ENCODE measurements at places on chromosomes 1 and 21.

- DNase-seq = no peak
Measured at GRCh38 chr1:231776010-231776756, 149.6 kb downstream of the DISC1 start.

GRCh38 chr21:32131164-32131563 lies 147.7 kb downstream of the MIS18A start:
- DNase-seq = no peak

GRCh38 chr1:36942148-36942547 lies 92.2 kb downstream of the GRIK3 start:
- DNase-seq = no peak

GRCh38 chr1:244046907-244047611 lies 4.0 kb upstream of the ZBTB18 start:
- no peak for DNase-seq

GRCh38 chr1:54335011-54335754 lies 71.0 kb downstream of the SSBP3 start:
- no peak for DNase-seq

GRCh38 chr1:186089940-186090339 lies 285.1 kb downstream of the TPR start:
- no peak for DNase-seq

DNA sequence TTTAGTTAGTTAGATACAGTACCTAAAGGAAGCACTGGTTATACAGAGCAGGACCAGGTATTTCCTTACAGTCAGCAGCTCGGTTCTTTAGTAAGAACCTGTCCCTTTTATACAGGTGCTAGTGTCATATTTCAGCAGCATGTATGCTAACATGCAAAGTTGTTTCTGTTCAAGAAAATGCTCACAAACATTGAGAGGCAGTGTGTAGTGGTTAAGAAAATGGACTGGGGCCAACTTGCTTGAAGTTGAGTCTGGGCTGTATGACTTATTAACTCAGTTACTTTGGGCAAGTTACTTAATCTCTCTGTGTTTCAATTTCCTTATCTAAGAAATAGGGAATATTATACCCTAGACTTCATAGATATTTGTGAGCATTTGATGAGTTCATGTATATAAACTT lies 31.1 kb downstream of the AK4 start:
- DNase-seq = no peak

DNA sequence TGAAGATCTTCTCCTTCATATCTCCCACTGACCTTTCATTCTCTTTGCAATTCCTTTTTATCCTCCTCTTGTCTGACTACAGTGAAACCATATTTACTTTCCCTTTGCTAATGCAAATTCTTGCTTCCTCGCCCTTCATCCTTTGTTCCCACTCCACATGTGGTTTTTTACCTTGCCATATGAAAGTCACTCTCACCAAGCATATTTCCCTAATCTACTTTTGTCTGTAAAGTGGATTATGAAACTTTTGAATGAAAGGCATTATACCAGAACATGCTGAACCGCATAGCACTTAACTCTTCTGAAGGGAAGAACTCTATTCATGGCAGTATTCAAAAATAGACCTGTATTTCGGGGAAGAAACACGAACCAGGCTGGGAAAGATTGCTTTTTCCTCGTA lies 8.0 kb upstream of the TMPRSS15 start:
- DNase-seq = no peak

GRCh38 chr21:26273686-26274313 lies 103.2 kb upstream of the APP start:
- no peak for DNase-seq

DNA sequence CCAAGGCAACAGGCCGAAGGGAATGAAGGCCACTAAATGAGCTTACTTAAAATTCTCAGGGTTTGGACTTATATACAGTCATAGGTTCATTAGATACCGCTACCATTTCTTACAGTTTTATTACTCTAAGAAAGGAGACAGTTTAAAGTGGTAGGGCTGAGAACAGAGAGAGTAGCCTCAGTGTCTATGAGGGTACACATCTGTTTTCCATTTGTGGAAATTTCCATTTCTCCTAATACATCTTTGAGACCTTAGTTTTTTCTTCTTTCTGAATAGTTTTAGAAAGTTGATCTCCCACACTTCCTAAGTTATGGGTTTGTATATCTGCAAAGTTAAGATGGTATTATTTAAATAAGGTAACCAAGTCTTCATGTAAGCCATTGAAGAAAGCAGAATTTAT lies 1279.1 kb downstream of the NCAM2 start:
- DNase-seq = no peak

DNA sequence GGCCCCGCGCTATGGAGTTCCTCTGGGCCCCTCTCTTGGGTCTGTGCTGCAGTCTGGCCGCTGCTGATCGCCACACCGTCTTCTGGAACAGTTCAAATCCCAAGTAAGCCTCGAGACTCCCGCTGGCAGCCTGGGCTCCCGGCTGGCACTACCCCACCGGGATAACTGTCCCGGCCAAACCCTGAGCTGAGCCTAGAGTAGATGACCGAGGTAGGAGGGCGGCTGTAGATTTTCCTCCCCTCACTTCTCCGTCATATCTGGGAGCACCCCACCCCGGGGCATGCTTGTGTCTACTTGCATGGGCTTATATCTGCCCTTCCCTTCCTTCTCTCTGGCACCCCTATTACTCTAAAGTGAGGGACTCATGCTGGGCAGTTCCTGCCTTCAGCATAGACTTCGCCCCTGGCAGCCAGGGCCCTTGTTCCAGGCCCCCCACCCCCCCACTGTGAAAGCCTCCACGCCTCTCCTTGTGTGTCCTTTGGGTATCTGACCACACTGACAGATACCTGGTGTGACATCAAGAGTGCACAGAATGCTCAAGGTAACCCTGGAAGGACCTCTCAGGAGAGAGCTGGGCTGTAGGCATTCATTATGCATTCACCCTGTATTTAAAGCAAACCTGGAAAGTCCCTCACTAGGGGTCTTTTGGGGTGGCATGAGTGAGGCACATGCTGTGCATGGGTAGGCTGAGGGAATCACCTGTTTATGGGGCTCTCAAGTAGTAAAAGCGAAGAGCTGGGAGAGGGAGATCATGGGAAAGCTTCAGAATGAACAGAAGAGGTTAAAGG lies 485 bp downstream of the EFNA1 start:
- no peak for DNase-seq

DNA sequence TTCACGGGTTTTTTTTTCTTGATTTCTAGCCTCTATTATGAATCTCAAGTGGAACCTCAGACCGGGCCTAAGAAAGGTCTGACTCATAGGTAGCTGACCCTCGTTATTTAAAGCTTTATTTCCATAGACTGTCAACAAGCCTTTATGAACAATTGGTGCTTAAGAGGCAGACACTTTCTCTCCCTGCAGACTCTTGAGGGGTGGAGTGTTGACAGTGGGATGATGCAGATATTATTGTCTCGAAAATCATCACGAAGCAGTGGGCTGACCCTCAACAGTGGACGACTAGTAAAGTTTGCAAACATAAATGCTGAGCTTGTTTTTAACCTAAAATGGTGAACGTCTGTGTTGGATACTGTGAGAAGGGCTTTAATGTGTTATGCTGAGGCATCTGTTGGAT lies 1.8 kb downstream of the SFT2D2 start:
- no peak for DNase-seq

DNA sequence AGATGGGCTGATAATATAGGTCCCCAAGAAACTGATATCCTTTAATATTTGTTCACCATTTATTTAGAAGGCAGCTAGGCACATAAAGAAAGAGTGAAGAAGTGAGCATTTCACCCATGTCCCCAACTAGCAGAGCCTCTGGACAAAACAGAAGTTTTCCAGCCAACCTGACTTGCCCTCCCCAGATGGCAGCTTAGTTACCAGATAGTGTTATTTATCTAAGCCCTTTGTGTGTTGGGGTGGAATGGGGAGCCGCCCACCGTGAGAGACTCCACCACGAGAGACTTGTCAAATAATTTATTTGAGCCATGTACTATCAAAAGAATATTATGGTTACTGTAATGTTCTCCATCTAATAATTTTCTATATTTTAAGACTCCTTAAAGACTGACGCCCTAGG lies 54.9 kb upstream of the C1orf198 start:
- DNase-seq = no peak

GRCh38 chr1:14420686-14421085 lies 177.8 kb upstream of the KAZN start:
- no peak for DNase-seq

DNA sequence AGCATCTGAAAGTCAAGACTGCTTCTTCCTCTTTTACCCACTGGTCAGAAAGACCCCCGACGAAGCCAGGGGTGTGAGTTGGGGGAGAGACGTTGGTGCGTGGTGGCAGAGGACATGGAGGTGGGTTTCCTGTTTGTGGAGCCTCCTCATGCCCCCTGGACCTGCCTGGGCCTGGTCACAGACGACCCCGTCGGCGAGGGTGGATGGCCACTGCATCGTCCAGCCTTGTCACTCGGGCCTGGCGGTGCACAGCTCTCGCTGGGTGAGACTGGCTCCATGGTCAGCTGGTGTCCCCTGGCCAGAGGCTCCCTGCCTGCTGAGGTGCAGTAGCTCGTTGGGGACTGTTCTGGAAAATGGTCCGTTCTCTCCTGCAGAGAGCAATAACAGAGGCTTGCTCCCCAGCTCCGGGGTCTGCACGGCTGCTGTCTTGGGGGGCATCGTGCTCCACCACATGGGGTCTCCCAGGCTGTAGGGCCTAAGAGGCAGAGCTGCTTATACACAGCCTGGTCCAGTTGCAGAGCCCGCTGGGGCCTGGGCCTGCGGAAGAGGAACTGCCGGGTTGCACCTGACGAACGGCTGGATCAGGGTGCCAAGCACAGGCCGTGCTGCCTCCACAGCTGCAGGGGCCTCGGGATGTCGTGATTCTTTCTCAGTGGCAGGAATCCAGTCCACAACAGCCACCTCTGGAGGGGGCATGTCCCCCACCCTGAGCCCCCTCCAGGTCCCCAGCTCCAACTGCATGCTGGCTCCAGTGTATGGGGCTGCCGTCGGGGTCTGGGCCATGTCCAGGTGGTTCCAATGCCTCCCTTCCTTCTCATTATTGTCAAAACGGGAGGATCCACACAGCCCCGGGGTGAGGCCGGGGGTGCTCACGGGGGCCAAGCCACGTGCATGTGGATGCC lies 18.0 kb upstream of the ACTRT2 start:
- DNase-seq = no peak

- no peak for DNase-seq
Measured at GRCh38 chr1:30610917-30611316, 112.5 kb downstream of the MATN1 start.

GRCh38 chr1:225809842-225810578 lies at the start of gene EPHX1:
Gene EPHX1, plus strand, starts transcription at chr1:225810124. Its CDS starts 18,606 bp downstream, at chr1:225828730.
- DNase-seq = peak; percentile 19

GRCh38 chr1:4690951-4691675 lies 36.7 kb downstream of the AJAP1 start:
- DNase-seq = no peak

- no peak for DNase-seq
Measured at GRCh38 chr1:228084325-228084724, 1.8 kb downstream of the ARF1 start.

DNA sequence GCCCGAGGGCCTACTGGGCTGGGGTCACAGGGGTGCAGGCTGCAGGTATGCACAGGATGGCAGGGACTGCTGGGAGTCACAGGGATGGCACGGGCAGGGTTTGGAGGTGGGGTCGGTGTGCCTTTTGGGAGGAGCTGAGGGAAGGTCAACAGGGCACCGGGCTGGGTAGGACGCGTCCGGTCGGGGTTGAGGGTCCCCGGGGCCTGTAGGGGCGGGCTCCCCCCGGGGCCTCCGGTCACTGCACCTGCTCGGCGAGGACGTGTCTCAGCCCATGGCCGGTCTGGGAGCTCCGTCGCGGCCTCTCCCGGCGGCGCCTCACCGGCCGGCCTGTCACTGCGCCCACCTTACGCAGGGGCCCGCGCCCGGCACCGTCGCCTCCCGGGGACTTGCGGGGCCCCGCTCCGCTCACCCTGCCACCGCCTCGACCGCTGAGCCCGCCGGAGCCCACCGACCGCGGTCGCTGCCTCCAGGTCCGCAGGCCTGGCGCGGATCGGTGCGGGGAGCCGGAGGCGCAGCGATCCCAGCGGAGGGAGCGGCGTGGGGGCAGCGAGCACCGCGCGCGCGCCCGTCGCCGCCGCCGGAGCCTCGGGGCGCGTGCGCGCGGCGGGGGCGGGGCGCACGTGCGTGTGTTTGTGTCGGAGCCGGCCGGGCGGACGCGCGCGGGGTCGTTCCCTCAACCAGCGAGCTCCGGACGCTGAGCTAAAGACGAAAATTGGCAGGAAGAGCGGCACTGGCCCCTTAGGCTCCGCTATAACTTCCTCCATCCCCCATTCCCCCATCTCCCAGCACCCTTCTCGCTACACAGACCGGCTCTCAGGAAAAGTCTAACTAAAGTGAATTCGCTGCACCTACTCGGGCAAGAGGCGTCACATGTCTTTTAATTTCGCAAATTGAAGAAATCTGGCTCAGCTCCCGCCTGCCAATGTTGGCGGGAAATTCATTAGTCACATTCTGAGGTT lies at the start of gene AMIGO1:
Gene AMIGO1, minus strand, starts transcription at position 552 of the 959 bp plus-strand sequence. CDS start 815 bp downstream, outside the sequence.
- DNase-seq = no peak

DNA sequence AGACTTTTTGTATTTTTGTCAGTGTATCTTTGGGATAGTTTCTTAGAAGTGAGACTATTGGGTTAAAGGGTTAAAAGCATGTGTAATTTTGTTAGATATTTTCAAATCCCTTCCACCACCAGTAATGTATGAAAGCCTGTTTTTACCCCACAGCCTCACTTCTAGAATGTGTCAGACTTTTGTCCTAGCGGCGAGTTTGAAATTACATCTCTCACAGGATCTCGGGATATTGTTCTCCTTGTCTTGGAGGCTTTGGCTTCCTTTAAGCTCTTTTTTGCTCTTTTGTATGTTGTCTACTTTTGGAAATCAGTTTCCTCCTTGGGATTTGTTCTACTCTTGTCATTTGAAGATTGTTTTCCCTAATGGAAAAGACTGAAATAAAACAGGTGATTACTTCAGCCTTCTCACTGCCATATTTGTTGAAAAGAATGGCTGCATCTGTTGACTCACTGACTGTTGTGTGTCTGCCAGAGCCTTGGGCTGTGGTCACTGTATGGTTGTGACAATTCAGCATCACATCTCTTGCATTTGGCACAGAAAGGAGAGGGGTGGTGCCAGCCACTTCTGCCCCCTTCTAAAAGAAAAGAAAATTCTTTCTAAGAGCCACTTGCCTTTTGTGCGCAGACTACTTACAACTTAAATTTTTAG lies 22.6 kb downstream of the ST3GAL3 start:
- no peak for DNase-seq

DNA sequence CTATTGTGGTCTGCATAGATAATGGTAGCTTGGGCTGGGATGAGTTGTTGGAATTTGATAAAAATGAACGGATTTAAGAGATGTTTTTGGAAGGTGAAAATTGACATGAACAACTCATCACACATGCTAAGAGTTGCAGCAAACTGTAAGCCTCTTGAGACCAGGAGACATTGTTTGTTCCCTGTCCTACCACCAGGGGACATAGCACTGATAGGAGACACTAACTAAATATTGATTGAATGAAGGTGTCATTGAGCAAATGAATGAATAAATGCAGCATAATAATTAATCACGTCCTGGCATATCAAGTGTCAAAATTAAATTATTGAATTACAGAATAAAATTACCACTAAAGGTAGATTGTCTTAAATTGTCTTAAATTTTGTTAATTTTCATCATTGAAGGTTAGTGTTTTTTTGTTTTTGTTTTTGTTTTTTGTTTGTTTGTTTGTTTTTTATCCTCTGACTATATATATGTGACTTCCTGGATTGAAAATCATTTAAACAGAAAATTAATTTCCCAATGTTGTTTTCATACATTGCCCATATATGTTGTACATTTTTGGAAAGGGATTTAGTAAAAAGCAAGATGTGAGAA lies 285.3 kb upstream of the C1orf105 start:
- no peak for DNase-seq
